ENCODE measurements at places on chromosomes 4 and X.

DNA sequence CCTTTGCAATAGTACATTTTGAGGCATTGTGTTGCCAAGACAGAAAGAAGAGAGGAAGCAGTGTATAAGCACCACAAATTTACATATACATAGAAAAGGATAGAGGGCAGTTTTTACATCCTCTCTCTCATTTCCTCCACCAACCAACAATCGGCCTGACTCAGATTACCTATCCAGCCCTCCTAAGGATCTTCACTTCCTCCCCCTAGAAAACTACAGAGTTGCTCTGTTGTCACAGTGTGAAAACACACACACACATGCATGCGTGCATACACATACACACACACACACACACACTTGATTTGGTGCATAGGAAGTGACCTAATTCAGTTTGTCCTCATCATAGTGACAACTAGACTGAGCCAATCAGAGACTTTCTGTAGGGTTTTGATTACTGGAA lies 98.8 kb upstream of the SPRY1 start:
- no peaks in the 10 kb centered on the region for H3K27me3 ChIP-seq
- H3K4me1 ChIP-seq, result peaks cover 9% of the 10 kb centered on the region
- H3K36me3 ChIP-seq, result no peaks in the 10 kb centered on the region
- no peak overlapping the region for H3K4me3 ChIP-seq
- no peak overlapping the region for H3K27ac ChIP-seq

DNA sequence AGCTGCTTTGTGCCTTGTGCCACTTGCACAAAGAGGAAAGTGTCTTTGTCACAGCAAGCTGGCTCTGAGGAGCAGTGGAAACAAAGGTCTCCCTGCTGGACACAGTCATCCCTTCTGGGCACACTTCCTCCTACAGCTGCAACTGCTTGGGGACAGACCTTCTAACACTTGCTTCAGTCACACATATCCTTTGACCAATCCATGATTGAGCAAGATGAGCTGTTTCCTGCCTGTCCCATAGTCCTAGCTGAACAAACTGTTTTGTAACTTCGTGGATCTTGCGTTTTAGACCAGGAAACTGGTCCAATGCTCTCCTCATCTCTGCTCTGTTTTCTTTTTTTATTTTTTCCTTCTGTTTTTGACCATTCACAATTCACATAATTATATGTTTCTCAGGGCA lies 98.5 kb downstream of the RRAGB start:
- no peak overlapping the region for H3K27ac ChIP-seq
- H3K4me3 ChIP-seq, result no peak overlapping the region
- no peaks in the 10 kb centered on the region for H3K4me1 ChIP-seq
- H3K27me3 ChIP-seq, result no peaks in the 10 kb centered on the region

DNA sequence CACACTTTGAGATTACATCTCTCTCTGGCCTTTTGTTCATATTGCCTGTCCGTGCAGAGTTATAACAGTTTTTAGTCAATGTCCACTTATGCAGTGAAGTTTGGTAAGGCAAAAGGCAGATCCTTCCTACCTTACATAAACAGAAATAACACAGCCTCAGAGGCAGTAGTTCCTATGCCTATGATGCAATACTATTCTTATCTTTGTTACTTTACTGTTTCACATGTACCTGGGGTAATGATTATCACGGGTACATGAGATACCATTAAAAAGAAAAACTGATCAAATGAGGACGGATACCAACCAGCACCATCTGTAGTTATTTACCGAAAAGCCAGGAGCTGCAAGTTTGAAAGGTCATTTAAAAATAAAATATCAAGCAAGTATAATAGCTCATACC lies 166.8 kb downstream of the BTC start:
- no peak for DNase-seq
- H3K4me3 ChIP-seq, result no peak overlapping the region
- H3K4me1 ChIP-seq, result peaks cover 2% of the 10 kb centered on the region
- H3K27me3 ChIP-seq, result no peaks in the 10 kb centered on the region
- H3K36me3 ChIP-seq, result no peaks in the 10 kb centered on the region
- no peak overlapping the region for H3K27ac ChIP-seq

DNA sequence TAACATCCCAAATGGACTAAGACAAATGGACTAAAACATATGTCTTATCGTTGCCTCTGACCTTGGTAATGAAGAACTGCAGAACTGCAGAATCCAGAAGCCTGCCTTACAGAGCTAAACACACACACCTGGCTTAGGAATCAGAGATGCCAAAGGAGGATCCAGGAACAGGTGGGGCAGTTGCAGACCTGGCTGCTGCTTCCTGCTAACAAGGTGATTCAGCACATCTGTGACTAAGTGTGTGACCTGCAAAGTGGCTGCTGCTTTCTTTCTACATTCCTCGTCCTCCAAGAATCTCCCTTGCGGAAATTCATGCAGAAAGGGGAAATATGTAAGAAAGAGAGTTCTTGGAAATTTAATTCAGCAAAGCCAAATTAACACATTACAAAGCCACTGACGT lies 96.8 kb upstream of the NLGN4X start:
- DNase-seq, result no peak
- H3K36me3 ChIP-seq, result no peaks in the 10 kb centered on the region
- no peak overlapping the region for H3K4me3 ChIP-seq
- H3K27me3 ChIP-seq, result no peaks in the 10 kb centered on the region

GRCh38 chr4:33255507-33255906 lies 2535.3 kb downstream of the PCDH7 start:
- no peak overlapping the region for H3K27ac ChIP-seq
- no peaks in the 10 kb centered on the region for H3K27me3 ChIP-seq
- no peak overlapping the region for H3K4me3 ChIP-seq
- no peaks in the 10 kb centered on the region for H3K4me1 ChIP-seq
- H3K36me3 ChIP-seq, result no peaks in the 10 kb centered on the region

DNA sequence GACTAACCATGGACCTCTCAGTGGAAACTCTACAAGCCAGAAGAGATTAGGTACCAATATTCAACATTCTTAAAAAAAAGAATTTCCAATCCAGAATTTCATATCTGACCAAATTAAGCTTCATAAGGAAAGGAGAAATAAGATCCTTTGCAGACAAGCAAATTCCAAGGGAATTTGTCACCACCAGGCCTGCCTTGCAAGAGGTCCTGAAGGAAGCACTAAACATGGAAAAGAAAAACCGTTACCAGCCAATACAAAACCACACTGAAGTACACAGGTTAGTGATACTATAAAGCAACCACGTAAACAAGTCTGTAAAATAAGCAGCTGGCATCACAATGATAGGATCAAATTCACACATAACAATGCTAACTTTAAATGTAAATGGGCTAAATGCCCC lies 156.6 kb downstream of the FAM13A start:
- no peaks in the 10 kb centered on the region for H3K36me3 ChIP-seq
- H3K27ac ChIP-seq, result no peak overlapping the region
- H3K4me1 ChIP-seq, result no peaks in the 10 kb centered on the region
- H3K27me3 ChIP-seq, result no peaks in the 10 kb centered on the region

DNA sequence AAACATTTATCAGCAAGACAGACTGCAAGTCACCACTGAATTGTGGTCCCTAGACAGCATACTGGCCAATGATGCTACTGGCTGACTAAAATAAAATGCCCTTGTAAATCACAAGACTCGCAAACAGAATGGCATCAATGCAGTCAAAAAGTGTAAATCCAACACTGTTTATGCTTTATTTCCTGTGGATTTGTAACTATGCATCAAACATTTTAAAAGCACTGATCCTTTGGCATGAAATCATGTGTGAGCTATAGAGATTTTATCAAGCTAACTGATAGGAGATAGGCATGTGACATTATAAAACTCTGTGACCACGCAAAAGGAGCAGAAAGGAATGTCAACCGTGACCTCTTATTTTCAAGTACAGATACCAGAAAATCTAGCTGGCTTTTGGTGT lies 20.8 kb downstream of the MBNL3 start:
- no peaks in the 10 kb centered on the region for H3K36me3 ChIP-seq
- H3K27me3 ChIP-seq, result no peaks in the 10 kb centered on the region
- H3K4me1 ChIP-seq, result no peaks in the 10 kb centered on the region
- DNase-seq, result no peak
- H3K4me3 ChIP-seq, result no peak overlapping the region

GRCh38 chrX:42759881-42760280 lies 18.1 kb downstream of the PPP1R2C start:
- H3K4me3 ChIP-seq, result no peak overlapping the region
- no peaks in the 10 kb centered on the region for H3K27me3 ChIP-seq
- DNase-seq, result no peak

DNA sequence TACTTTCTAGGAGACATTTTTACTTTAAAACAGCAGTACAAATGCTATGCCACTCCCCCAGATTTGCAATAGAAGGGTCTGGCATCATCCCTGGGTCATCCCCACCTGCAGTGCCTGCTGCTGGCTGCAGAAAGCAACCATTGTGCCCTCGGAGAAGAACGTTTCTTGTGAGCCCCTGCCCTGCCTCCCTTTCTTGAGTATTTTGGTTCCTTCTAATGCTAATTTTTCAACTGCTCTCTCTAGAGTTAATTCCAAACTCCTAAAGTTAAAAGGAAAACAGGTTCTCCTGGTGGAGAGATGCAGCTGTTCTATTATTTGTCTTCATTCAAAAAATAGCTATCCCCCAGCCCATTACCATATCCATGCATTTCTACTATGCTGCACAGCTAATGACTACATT lies 107.1 kb downstream of the IDS start:
- H3K4me1 ChIP-seq, result no peaks in the 10 kb centered on the region
- H3K36me3 ChIP-seq, result no peaks in the 10 kb centered on the region
- H3K27ac ChIP-seq, result no peak overlapping the region
- no peak overlapping the region for H3K4me3 ChIP-seq
- H3K27me3 ChIP-seq, result no peaks in the 10 kb centered on the region
